COR-L47 (cell line): ENCODE measurements at places on chromosomes 3 and 15.

DNA sequence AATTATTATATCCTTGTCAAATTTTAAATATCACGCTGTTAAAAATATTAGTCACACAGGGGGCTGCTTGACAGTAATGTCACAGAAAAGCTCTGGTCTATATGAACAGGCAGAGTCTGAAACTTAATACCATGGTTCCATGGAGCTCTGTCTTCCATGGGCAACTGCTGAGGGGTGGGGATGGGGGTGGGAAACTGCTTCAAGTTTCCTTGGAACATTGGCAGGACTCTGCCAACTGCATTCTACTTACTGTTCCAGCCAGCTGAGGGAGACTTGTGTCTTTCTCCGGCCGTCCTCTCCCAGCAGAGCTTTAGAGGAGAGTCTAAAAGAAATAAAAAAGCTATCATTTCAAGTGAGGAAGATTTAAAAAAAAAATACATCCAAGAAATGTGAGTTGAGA, 348.7 kb downstream of the ZIC1 start:
- DNase-seq, result no peak

DNA sequence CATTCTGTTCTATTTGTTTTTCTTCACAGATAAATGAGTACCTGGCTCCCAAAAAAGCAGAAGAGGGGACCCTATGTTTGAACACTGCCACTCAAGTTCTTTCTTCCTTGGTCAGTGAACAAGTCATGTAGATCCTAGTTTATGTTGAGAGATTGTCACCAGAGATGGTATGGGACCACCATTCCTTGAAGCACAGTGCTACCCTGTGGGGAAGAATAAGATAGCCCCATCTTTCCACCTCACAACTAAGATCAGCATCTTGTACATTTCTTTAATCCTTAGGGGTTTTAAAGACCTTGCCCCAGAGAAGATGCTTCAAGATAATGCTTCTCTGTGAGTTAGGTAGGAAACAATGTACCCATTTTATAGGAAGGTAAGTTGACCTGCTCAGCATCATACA, 233.5 kb upstream of the WNT5A start:
- no peak for DNase-seq

DNA sequence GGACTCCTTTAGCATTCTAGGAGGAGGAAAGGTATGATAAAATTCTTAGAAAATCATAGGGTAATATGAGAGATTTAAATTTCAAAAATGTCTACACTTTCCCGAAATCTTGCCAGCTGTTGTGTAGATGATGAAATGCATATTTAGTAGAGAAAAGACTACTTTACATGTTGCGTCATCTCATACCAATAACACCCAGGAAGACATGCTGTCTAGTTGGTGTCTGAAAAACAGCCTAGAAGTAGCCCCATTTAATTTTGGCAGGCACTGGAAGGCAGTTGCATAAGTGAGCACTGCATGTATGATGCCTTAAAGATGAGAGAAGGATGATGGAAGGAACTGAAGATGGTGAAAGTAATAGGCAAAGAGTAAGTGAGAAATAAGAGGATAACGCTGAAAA, 310.5 kb upstream of the TPM1 start:
- no peak for DNase-seq

DNA sequence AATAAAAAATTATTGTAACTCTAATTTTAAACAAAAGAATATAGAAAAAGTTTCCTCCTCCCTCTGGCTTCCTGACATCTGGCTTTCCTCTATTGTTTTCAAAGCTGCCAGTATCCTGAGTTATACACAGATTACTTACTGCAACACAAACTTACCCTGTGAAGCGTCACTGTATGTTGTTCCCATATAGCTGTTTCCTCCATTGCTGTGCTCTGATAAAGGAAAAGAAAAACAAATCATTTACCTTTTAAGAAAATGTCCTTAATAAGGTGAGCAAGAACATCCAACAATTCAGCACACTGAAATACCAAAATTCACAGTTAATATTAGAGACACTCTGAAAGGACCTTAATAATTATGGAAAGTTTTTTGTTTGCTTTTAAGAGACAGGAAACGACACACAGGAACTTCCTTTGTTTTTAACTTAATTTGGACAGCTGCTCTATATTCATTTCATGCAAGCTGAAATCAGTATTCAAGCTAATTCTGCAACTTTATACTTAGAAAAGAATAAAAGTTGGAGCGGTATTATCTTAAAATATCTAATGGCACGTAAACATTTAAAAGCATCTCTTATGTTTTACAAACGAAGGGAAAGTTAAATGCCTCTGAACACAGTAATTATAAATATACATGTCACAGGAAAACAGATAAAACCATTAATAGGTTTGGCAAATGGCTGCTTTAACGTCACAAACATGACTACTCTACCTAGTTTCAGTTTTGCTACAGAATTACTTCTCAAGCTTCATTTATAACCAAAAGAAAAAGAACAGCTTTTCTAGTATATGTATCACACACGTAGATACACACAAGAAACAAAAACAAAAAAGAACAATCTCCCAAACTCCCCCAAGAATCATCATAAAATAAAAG, 21.5 kb downstream of the TJP1 start:
- no peak for DNase-seq
